Naive thymus-derived CD8-positive, alpha-beta T cell (primary cell): ENCODE measurements at places on chromosomes 11 and 22.

DNA sequence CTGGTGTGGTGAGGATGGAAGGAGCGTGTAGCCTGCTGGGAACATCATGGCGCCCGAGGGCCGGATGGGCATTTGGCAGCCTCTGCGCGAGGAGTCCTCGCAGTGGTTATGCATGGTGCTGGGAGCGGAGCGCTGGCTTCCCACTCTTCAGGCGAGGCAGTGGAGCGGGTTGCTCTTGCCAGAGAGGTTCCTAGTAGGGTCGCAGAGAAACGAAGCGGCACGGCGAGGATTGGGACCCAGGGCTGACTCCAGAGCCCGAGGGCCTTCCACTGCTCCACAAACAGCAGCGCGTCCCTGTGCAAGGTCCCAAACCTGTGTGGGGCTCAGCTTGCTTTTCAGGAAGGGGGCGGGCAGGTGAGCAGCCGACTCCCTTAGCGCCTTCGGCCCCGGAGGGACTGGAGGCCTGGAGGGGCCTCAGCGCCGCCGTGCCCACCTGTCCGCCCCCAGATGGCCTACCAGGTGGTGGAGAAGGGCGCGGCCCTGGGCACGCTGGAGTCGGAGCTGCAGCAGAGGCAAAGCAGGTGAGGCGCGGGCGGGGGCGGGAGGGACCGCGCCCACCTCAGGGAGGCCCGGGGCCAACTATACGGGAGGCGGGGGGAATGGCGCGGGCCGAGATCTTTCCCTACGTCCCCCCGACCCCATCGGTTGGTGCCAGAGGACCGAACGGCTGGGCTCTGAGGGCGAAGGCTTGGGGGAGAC, 7.2 kb downstream of the ATG16L2 start:
- no peak for DNase-seq

DNA sequence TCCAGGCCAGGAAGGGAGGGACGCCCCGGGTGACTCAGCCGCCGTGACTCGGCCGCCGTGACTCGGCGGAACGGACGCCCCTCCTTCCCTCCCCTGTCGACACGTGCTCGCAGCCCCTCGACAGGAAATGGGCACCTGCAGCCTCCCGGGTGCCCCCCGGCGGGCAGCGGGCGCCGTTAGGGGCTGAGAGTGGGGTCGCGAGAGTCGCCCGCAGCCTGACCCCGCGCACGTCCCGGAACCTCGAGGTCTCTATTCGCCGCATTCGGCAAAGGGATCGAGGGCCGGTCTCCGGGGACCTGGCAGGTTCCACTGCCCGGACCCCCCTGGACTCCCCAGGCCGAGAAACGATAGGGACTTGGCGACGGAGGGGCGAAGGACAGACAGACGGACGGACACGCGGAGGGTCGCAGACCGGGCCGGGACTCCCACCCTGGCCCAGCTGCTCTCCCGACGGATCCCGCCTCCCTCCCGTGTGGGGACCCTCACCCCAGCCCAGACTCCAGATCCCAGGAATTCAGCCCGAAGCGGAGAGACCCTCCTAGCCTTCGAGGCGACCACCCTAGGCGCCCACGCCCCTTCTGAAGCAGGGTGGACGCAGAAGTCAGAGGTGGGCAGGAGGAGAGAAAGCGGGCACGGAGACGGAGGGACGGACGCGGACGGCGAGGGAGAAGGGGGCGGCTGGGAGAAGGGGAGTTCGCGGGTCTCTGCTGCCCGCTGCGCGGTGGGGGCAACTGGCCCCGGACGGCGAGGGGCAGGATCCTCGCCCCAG, 648 bp downstream of the FOSL1 start:
- no peak for DNase-seq

DNA sequence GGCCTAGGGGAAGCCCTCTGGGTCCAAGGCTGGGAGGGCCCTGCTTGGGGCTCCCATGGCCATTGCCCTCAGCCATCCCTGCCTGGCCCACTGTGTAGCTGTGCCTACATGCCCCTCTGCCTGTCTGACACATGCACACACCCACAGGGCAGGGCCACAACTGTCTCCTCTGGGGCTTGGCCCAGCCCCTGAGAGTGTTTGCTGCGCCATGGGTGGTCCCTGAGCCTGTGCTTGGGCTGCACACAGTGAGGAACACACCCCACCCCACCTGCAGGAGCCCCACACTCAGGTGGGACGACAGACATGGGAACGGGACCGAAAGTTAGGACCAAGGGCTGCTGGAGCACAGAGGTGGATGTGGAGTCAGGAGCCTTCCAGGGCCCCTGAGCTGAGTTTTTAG, 489.5 kb downstream of the TBC1D22A start:
- no peak for DNase-seq

- DNase-seq: no peak
Measured at GRCh38 chr11:75031224-75031753, 42.6 kb downstream of the NEU3 start.

- DNase-seq: no peak
Measured at GRCh38 chr11:78426845-78427244, 9.2 kb upstream of the GAB2 start.

GRCh38 chr11:100910808-100911207, 218.8 kb downstream of the PGR start:
- DNase-seq: no peak

- no peak for DNase-seq
Measured at GRCh38 chr11:1573903-1574237, 1.8 kb upstream of the DUSP8 start.

GRCh38 chr22:46977656-46978343, 215.3 kb downstream of the TBC1D22A start:
- DNase-seq: no peak

GRCh38 chr11:104992781-104993180, 24.4 kb upstream of the CASP4 start:
- DNase-seq: no peak

- DNase-seq: no peak
Measured at GRCh38 chr11:67628710-67629385, 889 bp downstream of the NUDT8 start.
